ENCODE measurements at places on chromosomes 11 and 22. TPM values are rescaled to one million over a fixed set of nuclear protein-coding genes. Genes with fewer than 3 reads are reported as not detected.
A peak's percentile ranks its signal among the peaks of the same experiment; 100 is the strongest.

KCNJ1 gene
- 0.03 TPM for polyA plus RNA-seq

DNA sequence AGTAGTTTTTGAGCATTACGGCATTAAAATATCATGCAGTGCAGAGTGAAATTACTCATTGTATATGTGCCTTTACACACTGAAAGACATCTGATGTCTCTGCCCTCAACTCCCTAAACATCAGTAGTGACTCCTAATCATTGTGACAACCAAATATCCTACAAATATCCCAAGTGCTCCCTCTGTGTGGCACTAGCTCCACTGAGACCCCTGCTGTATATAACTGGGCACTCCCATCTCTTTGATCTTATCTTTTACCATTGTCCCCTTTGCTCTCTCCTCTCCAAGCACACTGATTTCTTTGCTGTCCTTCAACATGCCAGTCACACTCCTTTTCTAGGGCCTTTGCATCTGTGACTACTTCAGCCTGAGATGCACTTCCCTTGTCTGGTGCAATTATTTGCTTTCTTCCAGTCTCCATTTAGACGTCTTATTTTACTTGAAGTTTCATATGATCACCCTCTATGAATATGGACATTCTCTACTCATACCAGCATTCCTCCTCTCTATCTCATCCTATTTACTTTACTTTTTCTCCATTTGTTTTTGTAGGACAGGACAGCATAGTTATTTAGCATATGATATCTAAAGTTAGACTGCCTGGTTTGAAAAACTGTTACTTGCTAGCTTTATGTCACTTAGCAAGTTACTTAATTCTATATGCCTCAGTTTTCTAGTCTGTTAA, 2.4 kb downstream of the SLC5A12 start:
- no peak for DNase-seq

GRCh38 chr11:24560324-24560723, 63.5 kb downstream of the LUZP2 start:
- DNase-seq = no peak

- DNase-seq = no peak
Observed at GRCh38 chr22:33932997-33933396, 12.7 kb upstream of the LARGE1 start.

GRCh38 chr22:24688256-24688655, 85.3 kb downstream of the GGT1 start:
- DNase-seq = no peak

- DNase-seq = no peak
Observed at GRCh38 chr11:93904716-93905115, 54.3 kb upstream of the VSTM5 start.

DNA sequence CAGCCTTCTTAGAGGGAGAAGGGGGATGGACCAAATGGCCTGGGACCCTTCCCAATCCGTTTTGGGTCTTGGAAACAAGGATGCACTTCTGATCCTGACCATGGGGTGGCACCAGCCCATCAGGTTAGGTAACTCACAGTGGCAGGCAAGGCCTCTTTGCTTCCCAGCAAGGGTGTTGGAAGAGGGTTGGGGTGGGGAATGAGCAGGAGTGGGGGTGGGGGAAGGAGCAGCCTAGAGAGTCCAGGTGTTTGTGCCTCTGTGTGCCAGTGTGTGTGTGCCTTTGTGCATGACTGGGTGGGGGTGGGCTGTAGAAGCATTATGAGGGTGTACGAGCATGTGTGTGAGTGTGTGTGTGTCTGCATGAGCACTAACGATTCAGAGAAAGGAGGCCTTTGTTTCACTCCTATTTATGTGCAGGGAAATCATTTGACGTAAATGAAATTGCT, 213.1 kb downstream of the INSC start:
- peak; percentile 6 for DNase-seq

Measured in A549 (cell line).